Stimulated activated CD8-positive, alpha-beta memory T cell treated with anti-CD3 and anti-CD28 coated beads, Interleukin-7, amount 100 ng/mL, for 4 hours (primary cell): ENCODE measurements at places on chromosomes 13 and 19.

DNA sequence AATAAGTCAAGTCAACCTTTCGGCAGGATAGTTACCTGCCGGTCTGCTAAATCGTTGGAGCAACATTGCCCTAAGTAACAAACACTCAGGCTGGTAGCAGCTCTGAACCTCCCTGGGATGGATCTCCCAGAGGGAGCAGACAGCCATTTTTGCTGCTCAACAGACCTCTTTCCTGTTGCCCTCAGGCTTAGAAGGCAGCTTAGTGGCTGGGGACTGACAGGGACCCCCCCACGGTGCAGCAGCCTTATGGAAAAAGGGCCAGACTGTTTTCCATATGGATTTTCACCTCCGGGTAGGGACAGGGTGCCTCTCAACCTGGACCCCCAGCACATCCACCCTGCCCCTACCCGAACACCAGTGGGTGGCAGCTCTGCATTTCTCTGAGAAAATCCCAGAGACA lies 49.7 kb downstream of the UBL3 start:
- no peak for DNase-seq

GRCh38 chr13:52850396-52851136 lies 2.1 kb upstream of the PCDH8 start:
- DNase-seq, result no peak

DNA sequence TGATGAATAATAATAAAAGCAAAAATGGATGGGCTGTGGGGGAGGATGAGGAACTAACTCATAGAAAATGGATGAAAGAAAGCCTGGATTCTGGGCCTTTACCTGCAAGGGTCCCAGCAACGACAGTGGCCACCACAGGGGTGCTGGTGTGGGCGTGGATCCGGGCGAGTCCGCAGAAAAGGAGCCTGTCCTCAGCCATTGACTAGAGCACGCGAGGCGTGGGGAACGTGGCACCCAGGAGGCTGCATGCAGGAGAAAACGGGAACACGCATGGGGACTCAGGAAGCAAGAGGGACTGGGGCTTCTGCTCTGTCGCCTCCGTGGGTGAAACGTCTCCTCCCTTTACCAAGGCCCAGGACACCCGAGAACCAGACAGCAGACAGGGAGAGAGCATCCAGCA lies 25.8 kb upstream of the DPRX start:
- DNase-seq, result no peak

DNA sequence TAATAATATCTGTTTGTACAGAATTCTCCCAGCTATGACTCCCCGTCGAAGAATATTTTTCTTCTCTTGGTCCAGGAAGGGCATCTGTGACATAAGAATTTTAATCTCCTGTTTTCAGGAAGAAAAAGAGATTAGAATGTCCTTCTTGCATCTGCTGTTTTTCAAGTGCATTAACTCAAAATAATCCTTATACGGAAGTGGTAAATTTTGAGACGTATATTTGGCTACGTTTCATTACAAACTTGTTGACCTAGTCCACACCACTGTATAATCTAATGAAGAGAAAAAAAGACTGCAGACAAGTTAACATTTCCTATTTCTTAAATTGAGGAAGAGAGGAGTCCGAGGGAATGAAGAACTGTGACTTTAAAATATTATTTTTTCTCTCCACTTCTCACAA lies 959.9 kb downstream of the DIAPH3 start:
- no peak for DNase-seq

DNA sequence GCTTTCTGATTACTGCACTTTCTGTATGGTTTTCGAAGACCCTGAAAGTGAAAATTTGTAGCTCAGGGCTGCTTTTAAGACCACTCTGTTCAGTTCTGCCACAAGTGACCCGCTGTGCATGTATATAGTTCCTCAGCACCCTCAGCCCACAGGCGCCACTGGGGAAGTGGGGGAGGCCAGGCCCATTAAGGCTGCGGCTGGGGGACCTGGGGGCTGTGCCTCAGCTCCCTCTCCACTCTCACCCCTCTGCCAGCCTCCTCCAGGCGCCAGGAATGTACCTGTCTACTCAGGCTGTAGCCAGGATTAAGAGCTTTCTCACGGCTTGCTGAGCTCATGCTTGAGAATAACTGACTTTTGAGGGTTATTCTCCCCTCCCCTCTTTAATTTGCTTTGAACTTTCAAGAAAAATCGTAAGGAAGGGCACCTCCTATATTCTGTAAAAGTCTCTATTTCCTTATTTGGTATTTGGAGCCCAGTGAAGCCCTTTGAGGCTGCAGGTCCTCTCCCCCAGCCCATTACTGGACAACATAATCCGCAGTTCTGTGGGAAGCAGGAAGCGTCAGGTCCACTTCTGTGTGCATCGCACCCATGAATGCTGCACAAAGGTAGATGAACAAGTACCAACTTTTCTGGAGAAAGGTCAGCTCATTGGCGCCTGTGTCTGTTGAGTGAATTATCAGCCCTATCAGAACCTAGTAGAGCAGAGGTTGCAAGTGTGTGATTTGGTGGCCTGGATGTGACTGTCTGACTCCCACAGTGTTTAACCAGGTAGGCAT lies 29.6 kb downstream of the GJA3 start:
- DNase-seq, result no peak

DNA sequence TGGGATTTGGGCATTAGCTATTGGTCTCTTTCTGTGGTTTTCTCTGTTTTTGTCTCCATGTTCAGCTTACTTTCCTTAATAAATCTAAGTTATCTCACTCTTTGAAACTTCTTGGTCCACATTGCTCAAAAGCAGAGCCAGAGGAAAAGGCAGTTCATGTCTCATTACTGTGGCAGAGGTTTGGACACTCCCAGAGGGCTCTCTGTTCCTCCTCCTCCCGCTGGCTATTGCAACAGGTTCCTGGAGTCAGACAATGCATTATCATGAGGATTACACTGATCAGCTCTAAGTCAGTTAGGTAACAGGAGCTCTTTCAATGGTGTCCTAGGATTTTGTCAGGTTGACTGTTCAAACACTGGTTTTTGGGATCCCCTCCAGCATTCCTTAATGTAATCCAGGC lies 298.8 kb downstream of the NDFIP2 start:
- DNase-seq, result no peak

DNA sequence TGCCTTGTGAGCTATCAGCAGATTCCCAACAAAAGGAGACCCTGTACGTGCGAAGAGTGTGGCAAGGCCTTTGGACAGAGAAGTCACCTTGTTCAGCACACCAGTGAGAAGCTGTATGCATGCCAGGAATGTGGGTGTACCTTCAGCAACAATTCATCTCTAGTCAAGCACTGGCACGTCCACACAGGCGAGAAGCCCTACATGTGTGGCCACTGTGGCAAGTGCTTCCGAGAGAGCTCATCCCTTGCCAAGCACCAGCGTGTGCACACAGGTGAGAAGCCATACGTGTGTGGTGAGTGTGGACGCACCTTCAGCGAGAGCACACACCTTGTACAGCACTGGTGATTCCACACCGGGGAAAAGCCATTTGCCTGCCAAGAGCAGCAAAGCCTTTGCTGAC lies 7.6 kb upstream of the ZSCAN22 start:
- no peak for DNase-seq

GRCh38 chr13:75804605-75805004 lies 168.5 kb downstream of the LMO7 start:
- DNase-seq, result no peak

GRCh38 chr19:6626764-6627163 lies 35.8 kb upstream of the CD70 start:
- DNase-seq, result no peak

DNA sequence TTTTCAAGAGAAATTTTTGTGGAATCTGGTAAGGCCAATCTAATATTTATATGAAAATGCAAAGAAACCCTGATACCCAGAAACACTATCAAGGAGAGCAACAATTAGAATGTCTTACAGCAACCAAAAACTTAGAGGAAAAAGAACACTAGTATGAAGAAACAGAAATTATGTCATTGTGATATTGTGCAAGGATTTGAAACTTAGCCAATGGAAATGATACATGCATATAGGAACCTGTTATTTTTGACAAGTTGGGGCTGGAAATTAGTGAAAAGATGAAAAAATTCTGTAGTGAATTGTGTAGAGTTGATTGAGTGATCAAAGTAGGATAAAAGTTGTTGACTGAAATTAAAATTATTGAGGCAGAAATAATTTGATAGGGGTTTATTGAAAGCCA lies 792.6 kb upstream of the SLITRK6 start:
- DNase-seq, result no peak

- DNase-seq, result no peak
These were observed 7.2 kb downstream of the GARRE1 start for GRCh38 chr19:34261334-34262109.

GRCh38 chr19:38975214-38975860 lies at the start of gene FBXO17:
Gene FBXO17 (minus strand): TSS chr19:38975742. CDS start chr19:38950319, 25,423 bp downstream.
- DNase-seq, result no peak

GRCh38 chr13:31008400-31009115 lies 76.1 kb downstream of the TEX26 start:
- DNase-seq, result no peak

DNA sequence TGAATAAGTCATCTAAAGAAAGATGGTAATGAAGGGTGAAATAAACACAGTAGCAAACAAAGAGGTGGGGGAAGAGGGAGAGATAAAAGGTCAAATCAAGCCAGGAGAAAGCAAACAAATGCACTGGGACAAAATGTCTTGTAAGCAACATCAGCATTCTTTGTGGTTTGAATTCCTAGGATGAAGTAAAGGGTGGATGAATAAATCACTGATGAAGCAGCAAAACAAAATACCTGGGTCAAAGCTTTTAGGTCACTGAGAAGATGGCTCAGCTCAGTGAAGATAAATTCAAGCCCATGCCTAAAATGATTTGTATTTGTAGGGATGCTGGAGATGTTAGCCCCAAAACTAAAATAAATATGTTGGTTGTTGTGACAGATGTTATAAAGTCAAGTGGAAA lies 86.5 kb upstream of the FBXL3 start:
- DNase-seq, result no peak

DNA sequence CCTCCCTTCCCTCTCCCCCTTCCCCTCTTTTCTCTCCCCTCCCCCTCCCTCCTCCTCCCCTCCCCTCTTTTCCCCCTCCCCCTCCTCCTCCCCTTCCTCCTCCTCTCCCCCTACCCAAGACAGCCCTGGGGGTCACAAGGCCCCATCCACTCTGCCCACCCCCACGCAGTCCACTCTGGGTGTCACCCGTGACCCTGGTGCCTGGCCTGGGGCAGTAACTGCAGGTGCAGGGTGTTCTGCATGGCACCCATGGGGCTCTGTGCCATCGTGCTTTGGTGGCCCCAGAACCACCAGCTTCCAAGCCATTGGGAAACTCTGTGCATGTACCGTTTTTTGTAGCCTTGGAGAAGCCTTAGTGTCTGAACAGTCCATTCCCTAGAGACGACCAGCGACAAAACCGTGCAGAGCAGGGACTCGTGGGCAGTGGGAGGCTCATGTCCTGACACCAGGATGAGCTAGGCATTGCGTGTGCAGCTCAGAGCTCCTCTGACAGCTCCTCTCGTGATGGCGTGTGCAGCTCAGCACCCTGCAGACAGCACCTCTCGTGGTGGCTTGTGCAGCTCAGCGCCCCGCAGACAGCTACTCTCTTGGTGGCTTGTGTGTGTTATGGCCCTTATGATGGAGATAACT lies 43.7 kb upstream of the F7 start:
- no peak for DNase-seq

GRCh38 chr13:74174810-74175209 lies 40.6 kb upstream of the KLF12 start:
- peak; percentile 5 for DNase-seq

DNA sequence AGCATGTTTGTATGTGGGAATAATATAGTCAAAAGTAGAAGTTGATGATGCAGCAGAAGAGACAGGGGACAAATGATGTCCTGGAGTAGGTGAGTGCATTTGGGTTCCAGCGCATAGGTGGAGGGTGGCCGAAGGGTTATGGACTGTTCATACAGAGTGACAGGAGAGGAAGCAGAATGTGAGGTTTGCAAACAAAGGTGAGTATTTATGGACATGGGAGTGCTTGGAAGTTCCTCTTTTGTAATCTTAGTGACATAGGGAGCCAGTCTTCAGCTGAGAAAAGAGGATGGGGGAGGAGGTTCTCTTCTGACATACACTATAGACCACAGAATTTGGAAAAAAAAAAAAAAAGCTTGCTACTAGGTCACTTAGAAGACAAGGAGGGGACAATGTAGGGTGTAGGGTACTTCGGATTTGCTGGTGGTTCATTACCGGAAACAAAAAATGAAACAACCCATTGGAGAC lies 331.6 kb downstream of the DLEU7 start:
- no peak for DNase-seq

GRCh38 chr19:35514282-35514809 lies 897 bp upstream of the DMKN start:
- no peak for DNase-seq

DNA sequence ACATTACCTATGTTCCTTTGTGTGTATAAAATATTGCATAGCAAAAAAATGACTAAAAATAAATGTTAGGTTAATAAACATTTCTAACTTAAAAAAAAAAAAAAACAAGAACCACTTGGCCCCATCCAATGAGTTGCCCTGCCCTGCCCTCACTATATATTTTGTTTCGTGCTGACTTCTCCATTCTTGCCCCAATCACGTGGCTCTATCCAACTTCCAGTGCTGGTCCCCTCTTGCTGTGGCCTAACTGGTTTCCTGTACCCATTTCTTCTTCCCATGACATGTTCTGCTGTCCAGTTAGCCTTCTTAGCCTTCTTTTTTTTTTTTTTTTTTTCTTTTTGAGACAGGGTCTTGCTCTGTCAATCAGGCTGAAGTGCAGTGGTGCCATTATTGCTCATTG lies 151.6 kb downstream of the FOXO1 start:
- no peak for DNase-seq

- DNase-seq, result no peak
These were observed 8.7 kb upstream of the ZNF444 start for GRCh38 chr19:56132316-56132822.

- DNase-seq, result no peak
These were observed 52.3 kb downstream of the CRTC1 start for GRCh38 chr19:18735752-18736151.
